ENCODE measurements at places on chromosomes 6 and 20.

DNA sequence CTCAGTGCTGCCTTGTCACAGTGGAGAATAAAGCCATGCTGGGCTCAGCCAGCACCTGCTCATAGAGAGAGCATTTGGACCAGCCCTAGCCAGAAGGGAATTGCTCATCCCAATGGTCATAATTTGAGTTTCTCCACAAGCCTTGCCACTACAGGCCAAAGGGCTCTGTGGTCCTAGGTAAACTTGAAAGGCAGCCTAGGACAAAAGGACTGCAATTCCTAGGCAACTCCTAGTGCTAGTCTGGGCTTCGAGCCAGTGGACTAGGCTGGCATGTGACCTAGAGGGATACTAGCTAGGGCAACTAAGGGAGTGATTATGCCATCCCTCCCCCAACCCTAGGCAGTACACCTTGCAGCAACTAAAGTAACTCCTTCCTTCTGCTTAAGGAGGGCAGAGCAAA is 516.2 kb downstream of the BCKDHB start:
- no peak for DNase-seq

DNA sequence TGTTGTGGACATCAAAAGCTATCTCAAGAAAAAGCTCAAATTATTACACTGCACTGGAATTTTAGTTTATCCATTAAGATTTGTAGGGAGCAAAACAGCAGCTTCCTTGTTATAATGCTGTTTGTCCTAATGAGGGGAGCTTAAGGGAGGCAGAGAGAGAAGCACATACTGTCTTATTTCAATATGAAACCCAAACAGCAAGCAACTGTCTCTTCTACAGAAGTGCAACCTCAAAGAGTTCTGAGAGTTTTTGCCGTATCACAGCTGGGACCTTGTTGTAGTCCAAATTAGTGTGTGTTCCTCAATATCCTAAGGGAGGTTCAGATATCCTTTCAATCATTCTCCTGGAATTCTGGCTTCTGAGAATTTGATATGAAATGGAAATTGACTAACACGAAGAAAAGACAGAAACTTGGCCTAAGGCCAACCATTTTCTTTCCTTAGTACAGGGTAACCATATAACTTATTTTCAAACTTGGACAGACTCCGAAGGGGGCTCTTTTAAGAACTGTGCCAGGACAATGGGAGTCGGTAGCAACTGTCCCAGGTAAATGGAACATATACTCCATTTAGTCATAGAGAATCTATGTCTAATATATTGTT is 149.3 kb upstream of the CCN2 start:
- DNase-seq = no peak

DNA sequence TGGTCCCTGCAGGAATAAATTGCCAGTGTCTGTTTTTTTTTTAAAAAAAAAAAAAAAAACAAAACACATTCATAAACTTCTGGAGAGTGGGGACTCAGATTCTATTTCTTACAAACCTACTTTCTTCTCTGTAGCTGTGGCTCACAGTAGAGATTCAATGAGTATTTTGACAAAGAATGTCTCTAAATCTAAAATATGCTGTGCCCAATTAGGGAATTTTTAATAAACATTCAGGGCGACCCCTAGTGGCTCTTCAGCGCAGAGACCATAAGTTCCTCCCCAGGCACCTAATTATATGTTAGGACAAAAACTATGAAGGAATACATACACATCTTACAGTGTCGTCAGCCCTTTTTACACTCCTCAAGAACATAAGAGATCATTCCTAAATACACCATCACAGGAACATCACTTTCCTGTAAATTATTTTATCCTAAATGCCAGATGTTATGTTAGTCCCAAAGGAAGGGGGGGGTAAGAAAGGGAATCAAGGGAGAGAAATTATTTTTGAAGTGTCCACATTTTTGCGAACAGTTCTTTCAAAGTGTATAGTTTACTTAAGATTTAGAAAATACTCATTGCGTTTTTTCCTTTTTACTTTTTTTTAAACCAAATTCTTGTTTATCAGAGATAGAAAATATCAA is 21.8 kb upstream of the NAA20 start:
- peak; percentile 54 for DNase-seq

DNA sequence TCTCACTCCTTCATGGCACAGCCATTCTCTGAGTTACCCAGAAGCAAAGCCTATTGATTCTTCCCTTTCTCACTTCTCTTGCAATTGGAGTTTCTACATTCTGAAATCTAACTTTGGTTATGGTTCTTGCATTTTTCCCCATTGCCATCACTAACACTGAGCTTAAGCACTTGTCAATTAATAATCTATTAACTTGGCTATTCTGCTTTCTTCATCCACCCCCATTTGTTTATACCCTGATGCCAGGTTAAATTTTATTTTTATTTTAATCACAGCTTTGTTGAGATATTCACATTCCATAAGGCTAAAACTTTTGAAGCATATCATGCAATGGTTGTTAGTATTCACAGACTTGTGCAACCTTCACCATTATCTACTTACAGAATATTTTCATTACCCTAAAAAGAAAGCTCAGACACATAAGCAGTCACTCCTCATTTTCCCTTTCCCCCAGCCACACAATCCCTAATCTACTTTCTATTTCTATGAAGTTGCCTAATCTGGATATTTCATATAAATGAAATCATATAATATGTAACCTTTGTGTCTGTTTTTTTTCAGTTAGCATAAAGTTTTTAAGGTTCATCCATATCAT is 222.3 kb downstream of the UBE3D start:
- no peak for DNase-seq

GRCh38 chr20:36541227-36541767 is at the start of gene MYL9:
MYL9 (plus strand) TSS chr20:36541519; CDS start chr20:36544885, 3,366 bp downstream.
- DNase-seq = no peak

- DNase-seq = no peak
These were observed 868.6 kb upstream of the GJE1 start for GRCh38 chr6:141264101-141264500.

GRCh38 chr20:52083627-52084232 is 107.8 kb downstream of the ZFP64 start:
- peak; percentile 27 for DNase-seq
